ENCODE measurements at places on chromosomes 2 and 18.

GRCh38 chr2:126303113-126303512, 352.8 kb upstream of the GYPC start:
- no peak for DNase-seq

DNA sequence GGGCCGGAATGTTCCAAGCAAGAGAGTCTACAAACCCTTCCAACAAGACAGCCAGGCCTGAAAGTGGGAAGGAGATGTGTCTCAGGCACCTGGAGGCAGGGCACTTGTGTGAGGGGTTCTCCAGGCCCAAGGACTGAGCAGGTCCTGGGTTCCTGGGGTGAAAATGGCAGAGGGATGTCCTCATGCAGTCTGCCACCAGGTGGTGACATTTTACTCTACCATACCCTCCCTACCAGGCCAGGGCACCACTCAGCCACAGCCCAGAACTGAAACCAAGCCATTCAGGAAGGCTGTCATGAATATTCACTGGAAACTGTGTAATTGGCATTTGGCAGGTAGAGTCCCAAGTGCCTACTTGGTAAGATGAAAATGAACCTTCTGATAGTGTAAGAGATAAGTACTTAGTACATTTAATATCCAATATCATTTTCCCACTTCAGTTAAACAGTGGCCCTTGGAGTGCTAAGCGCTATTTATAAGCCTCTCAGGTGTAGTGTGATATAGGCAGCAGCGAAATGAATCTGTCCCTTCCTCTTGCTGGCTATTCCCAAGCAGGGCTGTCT, 185.1 kb downstream of the MYO5B start:
- DNase-seq = no peak

- DNase-seq = no peak
Observed at GRCh38 chr2:157866202-157866601, 9.9 kb downstream of the ACVR1 start.

GRCh38 chr2:23660237-23660636, 266.7 kb downstream of the ATAD2B start:
- DNase-seq = no peak

DNA sequence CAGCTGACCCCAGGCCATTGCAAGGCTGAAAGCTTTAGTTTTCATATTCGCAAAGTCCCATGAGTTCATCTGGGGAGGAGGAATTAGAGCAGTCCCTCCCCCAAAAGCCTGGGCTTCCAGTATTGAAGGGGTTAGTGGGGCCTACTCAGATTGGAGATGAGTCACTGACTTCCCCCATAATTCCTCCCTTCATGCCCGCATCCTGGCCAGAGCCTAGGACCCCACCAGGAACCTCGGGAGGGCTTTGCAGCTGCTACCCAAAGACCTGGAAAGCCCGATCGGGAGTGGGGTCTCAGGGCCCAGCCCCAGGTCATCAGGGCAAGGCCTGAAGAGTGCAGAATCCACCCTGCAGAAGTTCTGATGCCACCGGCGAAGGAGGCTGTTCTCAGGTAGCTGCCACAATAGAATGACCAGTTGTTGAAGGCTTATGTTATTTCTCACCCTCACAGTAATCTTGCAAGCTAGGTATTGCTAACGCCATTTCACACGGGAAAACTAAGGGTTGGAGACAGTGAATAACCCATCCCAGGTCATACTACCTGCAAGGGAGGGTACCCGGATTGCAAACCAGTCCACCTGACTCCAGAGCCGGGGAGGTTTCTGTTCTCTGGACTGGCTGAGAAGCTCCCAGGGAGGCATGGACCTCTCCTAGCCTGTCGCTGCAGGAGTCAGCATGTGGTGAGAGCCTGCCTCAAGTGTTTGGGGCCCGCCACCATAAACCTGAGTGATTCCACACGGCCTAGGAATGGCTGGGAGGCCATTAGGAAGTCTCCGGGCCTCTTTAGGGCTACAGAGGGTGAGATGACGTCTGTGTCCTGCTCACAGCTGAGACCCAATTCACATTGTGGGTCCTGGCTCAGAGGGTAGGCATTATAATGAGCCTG, 5.8 kb upstream of the ARID5A start:
- no peak for DNase-seq

DNA sequence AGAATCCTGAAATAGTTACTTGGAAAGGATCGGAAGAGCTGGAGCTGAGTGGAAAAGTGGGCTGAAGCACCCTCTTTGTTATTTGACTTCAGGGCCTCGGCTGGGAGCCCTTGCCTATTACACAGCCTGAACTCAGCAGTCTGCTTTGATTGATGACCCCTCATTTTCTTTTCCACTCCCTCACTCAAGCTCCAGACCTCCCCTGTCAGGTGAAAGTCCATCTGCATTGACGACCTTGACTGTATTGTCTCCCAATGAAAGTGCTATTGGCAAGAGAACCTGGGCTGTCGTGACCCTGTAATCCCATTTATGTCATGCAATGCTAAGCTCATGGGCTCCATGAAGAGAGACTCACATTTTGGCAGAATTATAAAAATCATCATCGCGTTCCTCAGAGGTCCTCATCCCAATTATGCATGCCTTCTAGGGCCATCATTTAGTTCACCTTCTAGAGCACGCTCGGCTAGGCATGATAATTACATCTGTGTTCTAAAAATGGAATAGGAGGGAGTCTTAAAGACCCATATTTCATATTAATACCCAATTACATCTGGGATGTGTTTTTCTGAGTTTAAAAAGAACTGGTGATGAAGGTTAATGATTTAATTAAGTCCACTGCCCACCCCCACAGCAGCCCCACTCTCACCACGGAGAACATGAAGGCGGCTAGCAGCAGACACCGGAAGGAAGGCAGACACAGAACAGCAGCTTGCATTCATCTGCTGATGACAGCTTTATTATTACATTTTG, 472.5 kb downstream of the PID1 start:
- DNase-seq = no peak

- DNase-seq = no peak
Observed at GRCh38 chr2:238496756-238497609, 70.3 kb downstream of the ASB1 start.

DNA sequence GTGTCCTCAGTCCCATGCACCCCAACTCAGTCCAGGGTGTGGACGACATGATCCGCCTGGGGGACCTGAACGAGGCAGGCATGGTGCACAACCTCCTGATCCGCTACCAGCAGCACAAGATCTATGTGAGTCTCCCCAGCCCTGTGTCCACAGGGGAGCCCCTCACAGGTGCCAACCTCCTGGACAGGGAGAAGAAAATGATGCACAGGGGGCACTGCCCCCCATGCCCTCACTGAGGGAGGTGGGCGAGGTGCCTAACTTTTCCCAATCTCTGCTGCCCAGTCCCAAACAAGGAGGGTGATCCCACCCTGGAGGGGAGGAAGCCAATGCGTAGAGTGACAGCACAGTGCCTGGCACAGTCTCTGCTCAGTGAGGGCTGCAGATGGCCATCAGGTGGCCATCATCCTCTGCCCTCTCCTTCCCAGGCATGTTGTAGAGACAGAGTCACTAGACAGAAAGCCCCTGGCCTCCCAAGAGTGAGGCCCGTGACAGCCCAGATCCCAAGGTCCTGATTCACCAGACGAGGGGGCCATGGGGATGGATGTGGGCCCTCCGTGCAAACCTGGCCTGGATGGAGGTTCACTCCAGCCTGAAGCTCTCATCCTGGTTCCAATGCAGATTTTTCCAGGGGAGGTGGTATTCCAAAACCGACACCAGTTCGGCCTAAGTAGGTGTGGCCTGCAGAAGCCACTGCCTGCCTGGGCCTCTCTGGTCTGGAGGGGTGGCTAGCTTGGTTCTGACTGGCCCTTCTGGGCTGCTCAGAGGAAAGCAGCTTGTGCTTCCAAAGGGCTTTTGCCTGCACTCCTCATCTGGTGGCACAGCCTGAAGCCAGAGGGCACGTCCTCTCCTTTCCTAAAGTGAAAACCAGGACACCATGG, 30.0 kb downstream of the MYO7B start:
- DNase-seq = no peak

GRCh38 chr18:3451183-3451988, 1.4 kb downstream of the TGIF1 start:
- DNase-seq = peak; percentile 82

DNA sequence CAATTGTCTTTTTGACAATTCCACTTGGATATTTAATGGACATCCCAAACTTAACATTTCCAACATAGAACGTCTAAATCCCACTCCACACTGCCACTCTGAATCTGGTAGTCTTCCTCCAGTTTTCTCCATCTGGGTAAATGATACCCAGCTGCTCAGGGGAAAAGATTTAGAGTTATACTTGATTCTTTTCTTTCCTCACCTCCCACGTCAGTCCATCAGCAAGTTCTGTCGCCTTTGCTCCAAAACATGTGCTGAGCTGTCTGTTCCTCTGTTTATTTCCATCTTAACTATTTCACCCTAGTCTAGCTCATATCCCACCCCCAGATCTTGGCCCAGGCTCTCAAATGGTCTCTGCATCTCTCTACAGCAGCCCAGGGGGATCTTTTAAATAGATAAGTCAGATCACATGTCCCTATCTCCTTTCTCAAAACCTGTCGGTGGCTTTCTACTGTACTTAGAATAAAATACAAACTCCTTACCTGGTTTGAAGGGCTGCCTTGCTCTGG, 43.4 kb upstream of the GMCL1 start:
- no peak for DNase-seq

- no peak for DNase-seq
Observed at GRCh38 chr2:16693854-16694253, 28.2 kb upstream of the CYRIA start.

DNA sequence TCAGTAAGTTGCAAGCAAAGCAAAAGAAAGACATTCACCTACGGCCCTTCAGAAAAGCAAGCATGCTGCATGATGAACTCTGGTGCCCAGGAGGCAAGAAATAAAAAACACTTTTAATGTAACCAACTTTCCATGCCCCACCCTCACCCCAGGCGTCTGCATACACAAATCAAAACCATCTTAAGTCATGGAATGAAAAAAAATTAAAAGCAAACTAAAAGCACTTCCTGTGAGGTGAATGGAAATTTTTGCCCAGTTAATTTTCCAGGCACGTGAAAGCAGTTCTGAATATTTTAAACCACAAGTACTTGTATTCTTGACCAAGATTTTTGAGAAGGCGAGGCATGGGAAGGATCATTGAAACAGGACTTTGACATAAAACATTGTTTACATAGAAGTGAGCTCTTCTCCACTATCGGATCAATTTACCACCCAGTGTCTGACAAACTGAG, 2.5 kb upstream of the ICOS start:
- DNase-seq = peak; percentile 41

DNA sequence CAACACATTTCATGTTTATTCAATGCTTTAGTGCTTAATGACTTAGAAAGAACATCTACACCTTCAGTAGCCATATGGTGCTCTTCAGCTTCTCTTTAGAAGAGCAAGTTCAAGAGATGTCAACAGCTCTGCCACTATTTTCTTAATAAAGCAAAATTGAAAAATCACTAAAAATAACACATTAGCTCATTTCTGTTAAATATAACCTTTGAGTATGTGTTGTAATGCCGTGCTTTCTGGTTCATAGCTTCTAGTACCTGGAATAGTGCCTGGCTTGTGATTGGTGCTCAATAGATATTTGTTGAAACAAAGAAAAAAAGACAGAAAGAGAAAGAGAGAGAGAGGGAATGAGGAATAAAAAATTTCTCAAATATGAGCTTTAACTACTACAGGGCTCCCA, 349.8 kb upstream of the SPRED2 start:
- no peak for DNase-seq

DNA sequence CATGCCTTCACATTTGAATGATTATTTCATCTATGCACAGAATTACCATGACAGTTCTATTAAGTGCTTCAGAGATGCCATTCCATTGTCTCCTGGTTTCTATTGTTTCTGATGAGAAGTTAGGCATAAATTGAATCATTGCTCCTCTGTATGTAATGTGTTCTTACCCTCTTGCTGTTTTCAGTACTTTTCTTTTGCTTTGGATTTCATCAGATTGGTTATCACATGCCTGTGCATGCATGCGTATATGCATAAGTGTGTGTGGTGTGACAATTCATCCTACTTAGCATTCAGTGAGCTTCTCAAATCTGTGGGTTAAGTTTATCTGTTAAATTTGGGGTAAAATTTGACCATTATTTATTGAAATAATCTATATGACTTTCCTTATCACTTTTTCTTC, 263.3 kb upstream of the RND3 start:
- no peak for DNase-seq

GRCh38 chr2:28638102-28638501, 113.5 kb upstream of the PPP1CB start:
- no peak for DNase-seq

GRCh38 chr2:207734264-207734635, 22.8 kb downstream of the CCNYL1 start:
- DNase-seq = no peak

DNA sequence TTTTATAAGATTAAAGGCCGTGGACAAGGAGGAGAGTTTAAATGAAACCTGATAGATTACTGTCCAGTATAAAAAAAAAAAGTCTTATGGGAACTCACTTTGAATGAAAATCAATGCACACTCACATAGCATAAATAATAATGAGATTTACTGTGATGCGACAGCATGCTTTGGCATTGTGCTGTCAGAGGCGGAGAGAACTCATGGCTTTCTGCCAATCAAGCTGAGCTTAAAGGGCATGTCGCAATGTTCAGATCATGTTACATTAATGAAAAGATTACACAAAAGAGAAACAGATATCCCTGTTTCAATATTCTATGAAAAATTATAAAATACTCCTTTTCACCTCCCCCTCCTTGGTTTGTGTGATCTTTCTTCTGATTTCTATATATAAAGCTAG, 310.8 kb downstream of the ERBB4 start:
- DNase-seq = no peak

- DNase-seq = no peak
Observed at GRCh38 chr2:65870826-65871225, 438.4 kb upstream of the SPRED2 start.

DNA sequence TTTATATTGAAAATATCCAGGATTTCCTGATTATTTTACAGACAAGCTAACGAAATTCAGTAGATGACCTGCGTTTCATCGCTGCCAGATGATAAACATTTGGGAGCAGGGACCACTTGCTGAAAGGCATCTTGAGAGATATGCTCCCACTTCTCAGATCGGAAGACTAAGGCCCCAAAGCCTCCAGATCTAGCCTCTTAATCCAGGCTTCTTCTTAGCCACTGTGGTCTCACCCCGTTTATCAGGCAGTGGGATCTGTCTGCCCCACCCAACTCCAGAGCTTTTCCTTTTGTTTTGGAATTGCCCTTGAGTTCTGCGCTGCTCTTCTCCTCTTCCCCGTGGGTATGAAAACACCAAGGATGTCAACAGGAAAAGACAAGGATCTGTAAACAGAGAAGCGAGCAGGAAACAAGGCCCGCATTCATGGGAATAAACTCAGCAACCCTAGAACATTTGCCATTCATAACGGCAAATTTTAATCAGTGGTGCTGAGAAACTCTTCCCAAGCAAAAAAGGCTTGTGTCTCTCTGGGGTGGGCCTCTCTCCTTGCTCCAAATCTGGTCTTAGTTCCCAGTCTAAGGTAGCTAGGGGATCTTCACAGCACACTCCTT, 21.4 kb downstream of the MYL12B start:
- no peak for DNase-seq

- DNase-seq = no peak
Observed at GRCh38 chr18:61822879-61823278, 69.9 kb downstream of the RNF152 start.
